Stimulated activated naive CD8-positive, alpha-beta T cell treated with anti-CD3 and anti-CD28 coated beads, Interleukin-15, amount 100 ng/mL, for 72 hours (primary cell): ENCODE measurements at places on chromosomes 2 and 18.

DNA sequence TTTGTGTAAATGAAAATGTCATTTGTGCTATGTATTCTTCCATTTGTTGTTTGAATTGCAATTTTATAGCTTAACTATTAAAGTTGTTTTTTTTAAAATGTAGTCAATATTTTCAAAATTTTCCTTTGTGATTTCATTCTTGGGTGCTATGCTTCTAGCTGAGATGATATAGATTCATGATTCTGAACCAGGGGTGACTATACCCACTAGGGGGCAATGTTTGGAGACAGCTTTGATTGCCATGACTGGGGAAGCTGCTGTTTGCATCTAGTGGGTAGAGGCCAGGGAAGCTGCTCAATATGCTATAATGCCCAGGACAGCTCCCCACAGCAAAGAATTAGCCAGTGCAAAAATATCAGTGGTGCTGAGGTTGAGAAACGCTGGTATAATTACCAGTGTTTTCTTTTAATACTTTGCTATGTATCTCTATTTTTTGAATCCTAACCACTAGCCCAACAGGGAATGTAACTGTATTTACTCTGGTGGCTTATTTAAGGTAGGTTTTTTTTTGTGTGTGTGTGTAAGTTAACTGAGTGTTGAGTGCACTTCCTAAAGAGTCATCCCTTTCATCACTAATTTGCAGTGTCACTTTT is 99.7 kb downstream of the MEP1B start:
- DNase-seq, result peak; percentile 21

- no peak for DNase-seq
Measured at GRCh38 chr2:236223675-236224074, 40.5 kb downstream of the ASB18 start.

GRCh38 chr2:113218283-113219091 is 44.7 kb downstream of the PSD4 start:
- DNase-seq, result no peak

DNA sequence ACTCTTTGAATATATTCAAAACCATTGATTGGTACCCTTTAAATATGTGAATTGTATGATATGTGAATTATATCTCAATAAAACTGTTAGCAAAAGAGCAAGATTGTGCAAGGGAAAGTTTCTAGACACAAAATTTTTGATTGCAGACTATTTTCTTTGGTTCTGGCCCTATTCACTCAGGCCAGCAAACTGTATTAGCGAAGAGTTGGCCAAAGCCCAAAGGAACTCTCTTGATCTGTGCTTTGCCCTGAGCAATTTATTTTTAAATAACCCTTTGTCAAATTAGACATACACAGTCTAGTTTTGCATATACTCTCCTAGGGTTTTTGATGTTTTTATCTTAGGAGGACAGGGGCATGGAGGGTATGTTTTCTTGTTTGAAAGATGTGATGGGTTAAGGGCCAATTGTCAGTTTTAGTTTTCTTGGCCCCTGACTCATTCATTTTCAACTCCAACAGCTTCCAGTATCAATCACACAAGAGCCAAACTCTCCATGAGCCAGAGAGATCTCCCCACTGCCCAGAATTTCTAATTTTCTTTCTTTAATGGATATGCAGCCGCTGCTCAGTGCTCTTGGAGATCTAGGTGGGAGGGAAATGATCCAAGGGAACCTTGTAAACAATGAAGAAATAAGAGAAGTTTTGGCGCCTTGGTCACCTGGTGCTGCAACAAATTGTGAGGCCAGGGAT is 231.5 kb downstream of the SRBD1 start:
- DNase-seq, result no peak

GRCh38 chr2:118151831-118152230 is 63.6 kb downstream of the INSIG2 start:
- no peak for DNase-seq

DNA sequence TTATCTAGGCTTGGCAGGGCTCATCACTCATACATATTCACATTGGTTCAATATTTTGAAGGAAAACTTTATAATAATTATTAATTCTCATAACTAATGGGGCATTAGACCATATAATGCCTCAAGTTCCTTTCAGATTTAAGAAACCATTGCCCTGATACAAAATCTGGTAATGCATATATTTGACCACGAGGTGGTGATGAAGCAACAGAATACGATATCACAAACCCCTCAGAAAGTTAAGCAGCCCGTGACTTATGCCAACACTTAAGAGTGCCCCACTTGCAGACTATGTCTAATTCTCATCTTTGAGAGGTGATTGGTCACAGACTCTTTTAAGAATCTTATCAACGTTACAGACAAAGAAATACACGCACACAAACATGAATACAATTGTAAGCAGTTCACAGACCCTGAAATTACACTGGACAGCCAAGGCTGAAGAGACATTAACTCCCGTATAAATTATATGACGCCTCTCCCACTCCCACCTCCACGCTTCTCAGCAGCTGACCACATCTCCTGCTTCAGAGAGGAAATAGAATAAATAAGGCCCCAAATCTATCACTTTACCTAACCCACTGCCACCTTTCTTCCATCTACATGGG is 20.7 kb upstream of the DNAH6 start:
- peak; percentile 46 for DNase-seq

DNA sequence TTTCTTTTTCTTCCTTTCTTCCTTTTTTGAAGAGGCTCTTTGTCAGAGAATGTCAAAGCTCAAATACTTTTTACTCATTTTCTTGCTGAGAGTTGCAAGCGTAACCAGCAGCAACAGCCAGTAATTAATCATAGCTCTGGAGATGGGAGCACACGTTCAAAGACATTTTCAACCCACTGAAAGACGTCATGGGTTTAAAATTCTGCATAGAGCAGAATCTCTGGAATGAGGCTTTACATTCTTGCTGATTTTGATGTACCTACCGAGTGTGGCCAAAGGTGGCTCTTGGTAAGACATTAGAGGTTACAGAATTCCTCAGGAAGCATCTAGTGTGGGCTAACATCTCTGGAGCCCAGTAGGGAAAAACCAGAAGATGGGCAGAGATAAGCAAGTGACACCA is 292.5 kb downstream of the MTX2 start:
- DNase-seq, result no peak

- no peak for DNase-seq
Measured at GRCh38 chr18:32183503-32183902, 6.3 kb upstream of the MEP1B start.

DNA sequence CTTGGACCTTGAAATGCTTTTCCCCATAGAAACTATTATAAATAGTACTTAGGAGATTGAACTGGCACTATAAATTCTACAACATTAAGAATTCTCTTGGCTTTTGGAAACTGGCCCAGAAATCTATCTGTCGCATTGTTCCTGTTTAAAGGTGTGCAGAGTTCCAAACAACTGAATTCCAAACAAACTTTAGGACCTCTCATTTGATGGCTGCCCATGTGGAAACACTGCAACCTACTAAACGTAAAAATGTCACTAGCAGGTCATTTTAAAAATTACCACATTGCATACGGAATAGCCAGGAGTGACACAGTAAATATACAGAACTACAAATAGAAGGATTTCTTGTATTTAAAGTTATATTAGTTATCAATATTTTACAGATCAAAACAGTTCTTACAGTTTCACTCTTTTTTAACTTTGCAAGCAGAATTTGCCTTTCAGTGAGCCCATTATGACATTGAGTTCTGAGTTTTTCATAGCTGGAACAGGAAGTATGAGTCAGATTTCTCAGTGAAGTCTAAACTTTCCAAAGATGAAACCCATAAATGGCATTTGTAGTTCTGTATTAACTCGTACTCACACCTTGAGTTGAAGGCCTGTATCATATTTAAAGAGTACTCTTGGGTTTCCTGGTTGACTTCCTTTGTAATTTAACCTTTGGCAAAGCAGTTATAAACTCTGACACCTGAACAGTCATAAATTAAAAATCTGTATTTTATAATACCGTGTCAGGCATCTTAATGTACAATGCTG is 142.3 kb upstream of the BOD1L2 start:
- no peak for DNase-seq

DNA sequence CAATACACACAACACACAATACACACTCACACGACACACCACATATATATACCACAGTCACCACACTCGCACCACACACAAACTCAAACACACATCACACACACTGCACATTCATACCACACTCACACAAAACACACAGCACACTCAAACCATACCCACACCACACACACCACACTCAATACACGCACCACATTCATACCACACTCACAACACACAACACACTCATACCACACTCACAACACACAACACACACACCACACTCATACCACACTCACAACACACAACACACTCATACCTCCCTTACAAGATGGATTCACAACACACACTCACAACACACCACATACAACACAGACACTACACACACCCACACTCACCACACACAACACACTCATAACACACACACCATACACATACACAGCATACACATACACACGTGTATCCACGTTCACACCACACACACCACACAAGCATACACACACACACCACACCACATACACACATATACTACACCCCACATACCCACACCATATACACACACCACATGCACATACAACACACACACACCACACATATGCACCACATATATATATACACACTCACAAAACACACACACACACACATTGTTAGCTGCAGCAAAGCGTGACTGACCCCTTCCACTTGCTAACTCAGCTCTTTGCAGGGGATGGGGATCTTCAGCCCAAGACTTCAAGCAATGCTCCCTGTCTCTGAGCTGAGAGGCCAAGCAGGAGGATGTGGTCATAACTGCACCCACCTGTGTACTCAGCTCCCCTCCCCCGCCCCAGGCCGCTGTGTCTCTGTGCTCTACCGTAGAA is 59.0 kb downstream of the SDC1 start:
- DNase-seq, result peak; percentile 10

DNA sequence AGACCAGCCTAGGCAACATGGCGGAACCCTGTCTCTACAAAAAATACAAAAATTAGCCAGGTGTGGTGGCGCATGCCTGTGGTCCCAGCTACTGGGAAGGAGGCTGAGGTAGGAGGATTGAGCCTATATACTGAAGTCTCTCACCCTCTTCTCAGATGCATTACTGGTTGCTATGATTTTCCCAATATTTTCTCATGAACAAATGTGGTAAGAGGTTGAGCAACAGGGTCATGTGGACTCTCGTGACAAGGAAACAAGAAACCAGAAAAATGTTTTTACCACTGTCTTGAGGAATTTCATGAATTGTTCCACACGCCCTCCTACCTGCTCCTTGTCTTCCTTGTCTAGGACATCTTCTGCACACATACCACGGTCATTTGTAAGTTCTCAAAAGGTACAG is 12.4 kb downstream of the LMAN2L start:
- DNase-seq, result no peak

DNA sequence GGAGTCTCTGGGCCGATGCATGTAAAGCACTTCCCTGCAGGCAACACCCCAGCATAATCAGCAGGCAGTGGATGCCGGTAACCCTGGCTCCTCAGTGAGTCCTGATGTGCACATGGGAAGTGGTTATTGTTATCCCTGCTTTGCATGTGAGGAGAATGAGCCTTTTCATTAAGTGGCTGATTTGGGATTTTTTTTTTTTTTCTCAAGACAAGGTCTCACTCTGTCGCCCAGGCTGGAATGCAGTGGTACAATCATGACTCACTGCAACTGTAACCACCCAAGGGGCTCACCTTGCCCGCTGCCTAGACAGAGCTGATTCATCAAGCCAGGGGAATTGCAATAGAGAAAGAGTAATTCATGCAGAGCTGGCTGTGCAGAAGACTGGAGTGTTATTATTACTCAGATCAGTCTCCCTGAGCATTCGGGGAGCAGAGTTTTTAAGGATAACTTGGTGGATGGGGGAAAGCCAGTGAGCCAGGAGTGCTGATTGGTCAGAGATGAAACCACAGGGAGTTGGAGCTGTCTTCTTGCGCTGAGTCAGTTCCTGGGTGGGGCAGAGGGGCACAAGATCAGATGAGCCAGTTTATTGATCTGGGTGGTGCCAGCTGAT is 95.4 kb downstream of the SOCS6 start:
- DNase-seq, result no peak

DNA sequence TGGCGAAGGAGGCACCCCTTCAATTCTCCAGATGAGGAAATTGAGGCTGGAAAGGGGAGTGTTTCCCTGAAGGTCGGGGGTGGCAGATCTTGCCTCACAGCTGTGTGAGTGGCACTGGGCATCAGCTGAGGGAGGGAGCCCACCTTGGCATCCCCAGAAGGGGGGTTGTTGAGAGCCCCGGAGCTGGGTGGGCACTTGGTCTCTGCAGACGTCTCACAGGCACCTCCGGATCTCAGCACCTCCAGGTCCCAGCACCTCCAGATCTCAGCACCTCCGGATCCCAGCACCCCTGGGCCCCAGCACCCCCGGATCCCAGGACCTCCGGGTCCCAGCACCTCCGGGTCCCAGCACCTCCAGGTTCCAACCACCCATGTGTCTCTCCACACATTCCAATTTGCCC is 137.9 kb downstream of the NFATC1 start:
- DNase-seq, result no peak

DNA sequence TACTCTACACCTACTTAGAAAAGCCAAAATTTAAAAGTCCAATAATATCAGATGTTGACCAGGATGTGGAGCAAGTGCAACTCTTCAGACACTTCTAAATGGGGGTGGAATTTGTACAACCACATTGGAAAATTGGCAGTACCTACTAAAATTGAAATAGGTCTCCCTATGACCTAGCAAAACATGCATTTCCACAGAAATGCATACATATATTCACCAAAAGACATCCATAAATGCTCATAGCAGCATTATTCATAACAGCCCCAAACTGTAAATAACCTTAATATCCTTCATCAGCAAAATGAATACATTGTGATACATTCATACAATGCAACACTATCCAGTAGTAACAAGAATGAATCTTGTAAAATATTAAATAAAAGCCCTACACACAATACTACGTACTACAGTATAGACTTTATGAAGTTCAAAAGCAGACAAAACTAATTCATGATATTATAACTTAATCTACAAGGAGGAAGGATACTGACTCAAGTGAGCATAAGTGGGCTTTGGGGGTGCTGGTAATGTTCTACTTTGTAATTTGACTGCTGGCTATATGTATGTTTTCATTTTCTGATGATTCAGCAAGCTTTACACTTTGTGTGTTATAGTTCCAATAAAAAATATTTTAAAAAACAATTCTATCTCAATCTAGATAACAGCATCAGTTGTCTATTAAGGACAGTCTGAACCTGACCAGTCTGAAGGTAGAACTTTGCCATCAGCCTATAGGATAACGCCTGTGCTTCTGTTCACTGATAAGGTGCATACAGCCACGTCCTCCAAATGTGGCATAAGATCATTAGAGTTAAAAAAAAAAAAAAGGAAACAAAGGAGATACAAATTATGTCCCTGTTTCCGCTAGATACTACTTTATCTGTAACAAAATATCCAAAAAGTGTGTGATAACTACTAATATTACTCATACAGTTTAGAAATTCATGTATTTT is 6.6 kb upstream of the TNFRSF11A start:
- DNase-seq, result no peak

DNA sequence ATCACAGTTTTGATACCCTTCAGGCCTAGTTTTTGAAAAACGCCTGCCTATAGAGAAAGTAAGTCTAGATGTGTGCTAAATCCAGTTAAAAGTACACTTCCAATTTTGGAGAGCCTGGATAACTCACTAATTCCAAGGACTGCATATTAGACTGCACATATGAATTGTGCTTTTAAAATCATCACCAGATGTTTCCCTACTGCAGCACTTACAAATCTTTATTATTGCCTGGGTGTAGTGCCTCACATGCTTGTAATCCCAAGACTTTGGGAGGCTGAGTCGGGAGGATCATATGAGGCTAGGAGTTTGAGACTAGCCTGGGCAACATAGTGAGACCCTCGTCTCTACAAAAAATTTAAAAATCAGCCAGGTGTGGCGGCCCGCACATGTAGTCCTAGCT is 35.9 kb upstream of the HTR2B start:
- no peak for DNase-seq
